HT-29 (cell line): ENCODE measurements at places on chromosomes 3 and 15. TPM values are rescaled to one million over a fixed set of nuclear protein-coding genes. Genes with fewer than 3 reads are reported as not detected.

The DNAJA4 gene
- total RNA-seq = 10.2 and 16.0 TPM in 2 replicates

The GUCA1C gene
- not detected in 2 replicates for total RNA-seq

The CPN2 gene
- total RNA-seq = not detected in 2 replicates

The LMAN1L gene
- not detected in 2 replicates for total RNA-seq

The POLQ gene
- total RNA-seq = 8.7 and 12.4 TPM in 2 replicates

The SYNPR gene
- not detected in 2 replicates for total RNA-seq

The OXTR gene
- total RNA-seq = 0.13 and 0.60 TPM in 2 replicates

The CFAP92 gene
- total RNA-seq = 0.13 and 0.74 TPM in 2 replicates

DNA sequence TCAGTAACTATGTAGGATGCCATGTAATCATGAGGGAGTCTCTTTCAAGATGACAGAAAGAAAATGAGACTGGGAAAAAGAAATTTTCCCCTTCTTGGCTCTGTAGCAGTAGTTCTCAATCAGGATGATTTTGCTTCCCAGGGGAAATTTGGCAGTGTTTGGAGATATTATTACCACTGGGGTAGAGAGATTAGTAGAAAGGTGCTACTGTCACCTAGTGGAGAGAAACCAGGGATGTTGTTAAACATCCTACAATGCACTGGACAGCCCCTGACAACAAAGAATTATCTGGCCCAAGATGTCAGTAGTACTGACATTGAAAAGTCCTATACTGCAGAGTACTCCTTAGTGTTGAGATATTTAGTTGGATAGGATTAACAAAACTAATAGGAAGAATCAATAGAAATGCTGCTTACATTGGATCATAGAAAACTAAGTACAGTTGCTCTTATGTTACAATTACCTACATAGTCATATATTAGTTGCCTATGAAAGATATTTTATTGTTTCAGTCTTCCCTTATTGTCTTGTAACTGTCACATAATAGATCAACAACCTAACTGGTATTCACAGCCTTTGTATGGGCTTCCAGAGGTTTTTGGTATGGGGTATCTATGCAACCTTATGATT lies 433.3 kb downstream of the RAP2B start:
- DNase-seq = peak; percentile 73

DNA sequence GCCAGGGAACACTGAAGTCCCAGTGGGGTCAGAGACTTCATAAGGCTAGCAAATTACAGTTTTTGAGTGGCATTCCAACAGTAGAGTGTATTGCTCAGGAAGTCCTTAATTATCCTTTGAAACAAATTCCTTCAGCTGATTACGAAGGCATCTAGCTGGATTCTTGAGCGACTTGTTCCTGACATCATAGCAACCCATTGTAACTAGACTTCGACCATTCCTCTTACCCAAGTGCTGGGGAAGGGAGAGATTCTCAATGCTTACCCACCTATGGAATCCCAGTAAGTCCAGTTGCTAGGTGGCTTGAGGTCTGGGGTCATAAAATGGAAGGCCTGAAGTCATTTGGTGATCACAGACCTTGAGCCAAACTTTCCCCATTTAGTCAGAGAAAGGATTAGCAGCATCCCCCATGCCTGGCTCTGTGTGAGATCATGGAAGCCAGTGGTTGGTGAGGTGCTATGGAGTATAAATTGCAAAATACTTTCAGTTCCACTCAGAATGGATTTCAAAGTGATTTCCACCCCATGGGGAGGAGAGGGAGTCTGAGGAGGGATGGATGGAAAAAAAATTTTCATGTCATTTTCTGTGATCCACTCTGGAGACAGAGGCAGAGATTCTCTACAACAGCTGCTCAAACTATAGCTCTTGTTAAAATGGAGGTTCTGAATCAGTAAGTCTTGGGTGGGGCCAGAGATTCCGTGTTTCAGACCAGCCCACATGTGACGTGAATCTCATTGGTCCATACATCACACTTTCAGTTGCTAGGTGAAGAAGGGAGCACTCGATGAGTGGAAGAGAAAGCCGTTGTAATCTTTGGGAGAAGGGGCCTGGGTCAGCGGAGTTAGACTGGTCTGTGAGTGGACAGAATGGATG lies 45.7 kb downstream of the CD86 start:
- no peak for DNase-seq

DNA sequence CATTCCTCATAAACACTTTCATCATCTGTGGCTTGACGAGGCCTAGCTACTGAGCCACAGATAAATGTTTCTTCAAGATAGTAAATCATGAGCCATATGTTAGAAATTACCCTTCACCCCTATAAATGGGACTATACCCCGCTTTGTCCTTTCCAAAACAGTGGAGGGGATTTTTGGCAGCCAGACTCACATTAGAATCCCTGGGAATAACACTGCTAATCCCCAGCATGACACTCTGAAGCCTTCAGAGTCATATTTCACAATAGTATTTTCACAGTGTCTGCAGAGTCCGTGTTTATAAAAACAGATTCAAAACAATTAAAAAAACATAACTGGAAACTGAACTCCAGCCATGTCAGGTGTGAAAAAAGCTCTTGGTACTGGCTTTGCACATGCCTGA lies 271.6 kb downstream of the ERC2 start:
- DNase-seq = no peak

- DNase-seq = no peak
Observed at GRCh38 chr3:31170932-31171670, 276.6 kb upstream of the GADL1 start.

- no peak for DNase-seq
Observed at GRCh38 chr3:102449930-102450329, 15.1 kb downstream of the ZPLD1 start.

GRCh38 chr3:13229273-13229949 lies 156.2 kb upstream of the IQSEC1 start:
- DNase-seq = peak; percentile 56

GRCh38 chr3:102299125-102299877 lies 135.5 kb upstream of the ZPLD1 start:
- DNase-seq = no peak

- DNase-seq = no peak
Observed at GRCh38 chr15:81377871-81378270, 3.9 kb upstream of the TMC3 start.

DNA sequence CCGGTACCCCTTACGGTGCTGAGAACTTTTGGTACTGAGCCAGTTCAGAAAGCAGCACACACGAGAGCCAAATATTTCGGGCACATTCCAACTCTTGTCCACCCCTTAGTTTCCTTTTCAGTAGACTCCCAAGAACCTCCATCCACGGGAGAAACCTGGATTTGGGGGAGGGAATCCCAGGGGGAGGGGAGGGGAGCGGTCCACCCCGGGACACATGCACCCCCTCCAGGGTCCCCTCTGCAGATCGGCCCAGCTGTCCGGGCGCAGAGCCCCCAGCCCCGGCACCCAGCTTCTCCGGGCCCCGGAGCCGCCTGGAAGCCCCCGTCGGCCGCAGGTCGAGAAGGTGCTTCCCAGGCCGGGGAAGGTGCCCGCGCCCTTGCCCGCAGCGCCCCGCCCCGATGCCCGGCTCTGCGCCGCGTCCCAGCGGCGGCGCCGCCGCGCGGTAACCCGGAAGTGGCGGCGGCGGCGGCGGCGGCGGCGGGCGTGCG lies 455 bp upstream of the ABHD17C start:
- DNase-seq = peak; percentile 47

- DNase-seq = no peak
Observed at GRCh38 chr3:14244521-14245247, 66.1 kb downstream of the LSM3 start.

DNA sequence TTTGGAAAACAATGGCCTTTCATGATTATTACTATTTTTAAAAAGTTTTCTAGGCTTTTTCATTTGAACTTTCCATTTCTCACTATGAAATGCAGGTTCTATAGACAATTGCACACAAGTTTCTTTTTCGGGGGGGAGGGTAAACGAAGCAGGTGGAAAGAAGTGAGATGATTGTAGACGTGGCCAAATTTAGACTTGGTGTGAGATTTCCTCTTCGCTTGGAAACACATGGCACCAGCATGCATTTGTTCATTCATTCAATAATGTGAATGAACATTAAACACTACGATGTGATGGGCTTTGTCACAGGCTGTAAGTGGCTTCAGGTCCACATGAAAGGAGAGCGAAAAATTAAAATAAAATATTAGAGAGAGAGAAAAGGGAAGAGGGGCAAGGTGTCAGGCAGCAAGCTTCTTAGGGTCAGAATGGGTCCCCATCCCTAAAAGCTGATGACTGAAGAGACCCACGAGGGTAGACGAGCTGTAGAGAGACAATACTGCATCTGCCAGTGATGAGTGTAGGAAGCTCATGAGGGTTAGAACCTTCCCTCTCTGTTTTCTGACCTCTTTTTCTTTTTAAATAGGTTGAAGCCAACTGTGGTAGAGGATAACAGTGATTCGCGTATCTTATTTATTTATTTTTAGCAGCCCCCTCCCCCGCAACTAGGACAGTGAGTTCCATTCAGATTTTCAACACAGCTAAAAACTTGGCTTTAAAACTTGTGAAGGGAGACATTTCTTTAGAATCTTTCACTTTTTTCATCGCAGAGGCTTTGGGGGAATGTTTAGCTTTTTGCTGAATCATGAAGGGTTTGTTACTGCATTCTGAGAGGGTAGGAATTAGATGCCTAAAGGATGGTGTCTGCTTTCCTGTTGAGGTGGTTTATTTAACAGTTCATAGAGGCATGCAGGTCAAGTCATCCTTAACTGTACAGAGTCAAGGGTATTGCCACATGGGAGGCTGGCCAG lies 36.2 kb downstream of the GAP43 start:
- DNase-seq = no peak

DNA sequence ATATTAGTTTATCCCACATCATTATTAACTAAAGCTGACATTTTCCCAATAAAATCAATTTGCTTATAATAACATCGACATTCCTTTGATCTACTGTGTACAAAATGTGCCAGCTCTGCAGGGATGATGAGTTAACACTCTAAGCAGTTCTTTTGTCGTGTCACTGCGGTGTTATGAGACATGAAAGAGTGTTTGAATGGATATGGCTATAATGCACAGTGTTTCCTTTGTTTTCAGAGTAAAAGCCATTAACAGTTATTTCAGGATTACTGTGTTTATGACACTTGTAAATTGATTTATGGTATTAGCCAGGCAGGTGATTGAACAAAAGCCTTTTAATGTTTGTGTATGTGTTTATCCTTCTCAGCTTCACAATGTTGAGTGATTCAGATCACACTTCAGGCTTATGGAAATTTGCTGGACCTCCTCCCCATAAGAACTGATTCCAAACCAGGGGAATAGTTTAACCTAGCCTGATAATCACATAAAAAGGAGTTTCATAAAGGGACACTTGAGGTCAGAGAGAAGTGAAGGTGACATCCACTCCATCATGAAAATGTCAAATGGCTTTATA lies 115.7 kb downstream of the CHL1 start:
- no peak for DNase-seq

- no peak for DNase-seq
Observed at GRCh38 chr3:16866571-16866970, 18.2 kb upstream of the PLCL2 start.

DNA sequence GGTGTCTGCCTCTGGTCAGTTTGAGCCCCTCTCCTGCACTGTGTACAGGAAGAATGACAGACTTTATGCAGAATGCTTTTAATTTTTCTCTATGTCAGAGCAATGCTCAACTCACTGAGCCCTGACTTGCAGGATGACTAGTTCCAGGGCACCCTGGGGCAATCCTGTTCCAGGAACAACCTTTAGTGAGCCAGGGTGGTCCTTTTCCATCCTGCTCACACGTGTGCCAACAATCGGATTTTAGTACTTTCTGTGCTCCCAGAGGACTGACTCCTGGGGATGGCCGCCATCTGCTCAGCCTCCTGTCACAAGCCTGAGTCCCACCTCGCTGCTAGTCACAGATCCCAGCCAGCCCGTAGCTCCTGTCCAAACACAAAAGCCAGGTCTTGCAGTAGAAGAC lies 48.2 kb upstream of the ALDH1A3 start:
- DNase-seq = no peak

- DNase-seq = peak; percentile 59
Observed at GRCh38 chr3:139388821-139389551, 461 bp downstream of the COPB2 start.
